Uterus (tissue), 4 donors: ENCODE measurements at places on chromosomes 4 and X. TPM values are rescaled to one million over a fixed set of nuclear protein-coding genes. Genes with fewer than 3 reads are reported as not detected.
A peak's percentile ranks its signal among the peaks of the same experiment; 100 is the strongest.

Gene PABPC5
- 3.7 TPM for total RNA-seq

Gene SHOX
- not detected for total RNA-seq

Gene CENPVL1
- not detected for total RNA-seq

Gene MAP9
- total RNA-seq, result 30.0 TPM

Gene GPAT3
- 3.8 TPM for total RNA-seq

Gene IRAK1
- total RNA-seq, result 9.7 TPM

Gene WDR19
- 85.6 TPM for total RNA-seq

Gene TRAM1L1
- total RNA-seq, result not detected

Gene CXCL10
- total RNA-seq, result not detected

DNA sequence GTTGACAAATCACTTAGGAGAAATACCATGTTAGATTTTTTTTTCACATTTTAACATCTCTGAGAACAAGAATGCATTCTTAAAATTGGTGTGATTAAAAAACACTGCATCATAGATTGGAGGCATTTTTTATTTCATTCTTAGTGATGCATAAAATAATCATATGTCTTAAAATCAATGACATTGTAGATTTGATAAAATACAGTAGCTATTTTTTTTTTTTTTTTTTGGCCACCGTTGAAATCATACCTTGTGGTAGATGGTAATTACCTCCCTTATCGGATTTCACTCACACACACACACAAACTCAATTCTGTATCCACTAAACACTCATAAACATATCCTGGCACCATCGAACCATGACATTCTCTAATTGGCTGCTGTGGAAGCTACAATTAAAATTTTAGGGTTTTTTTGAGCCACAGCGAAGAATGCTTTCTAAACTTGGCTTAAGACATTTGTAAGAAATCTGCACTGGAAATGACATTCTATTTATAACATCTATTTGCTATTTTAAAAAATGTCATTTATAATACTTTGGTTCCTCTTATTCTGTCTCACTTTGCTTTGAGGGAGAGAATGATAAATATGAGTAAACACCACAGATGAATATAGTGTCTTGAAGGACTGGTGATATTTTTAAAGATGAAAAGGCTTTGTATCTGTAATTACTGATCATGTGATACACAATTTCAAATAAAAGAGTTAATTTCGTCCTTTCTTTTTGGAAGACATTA, 60.1 kb downstream of the CCSER1 start:
- DNase-seq, result no peak

- DNase-seq, result no peak
Measured at GRCh38 chr4:187362937-187363857, 632.4 kb upstream of the ZFP42 start.

- no peak for DNase-seq
Measured at GRCh38 chr4:84336964-84337705, 162.0 kb downstream of the NKX6-1 start.

GRCh38 chr4:47050761-47051725, 19.7 kb downstream of the GABRB1 start:
- no peak for DNase-seq

DNA sequence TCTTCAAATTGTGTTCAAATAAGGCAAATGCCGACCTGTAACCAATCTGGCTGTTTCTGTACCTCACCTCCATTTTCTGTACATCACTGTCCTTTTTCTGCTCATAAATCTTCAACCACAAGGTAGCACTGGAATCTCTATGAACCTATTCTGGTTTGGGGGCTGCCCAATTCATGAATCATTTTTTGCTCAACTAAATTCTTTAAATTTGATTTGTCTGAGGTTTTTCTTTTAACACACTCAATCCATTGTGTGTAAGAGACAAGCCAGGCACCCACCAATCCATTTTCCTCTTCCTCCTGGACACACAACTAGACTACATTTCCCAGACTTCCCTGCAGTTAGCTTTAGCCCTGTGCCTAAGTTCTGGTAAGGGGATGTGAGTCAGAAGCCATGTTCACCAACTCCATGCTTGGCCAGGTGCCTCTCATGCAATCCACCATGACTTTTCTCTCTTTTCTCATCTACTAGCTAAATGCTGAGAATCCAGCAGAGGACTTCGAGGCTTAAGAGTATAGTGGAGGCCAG, 193.2 kb upstream of the KLF3 start:
- no peak for DNase-seq

- no peak for DNase-seq
Measured at GRCh38 chrX:4710618-4711433, 997.4 kb upstream of the PRKX start.

DNA sequence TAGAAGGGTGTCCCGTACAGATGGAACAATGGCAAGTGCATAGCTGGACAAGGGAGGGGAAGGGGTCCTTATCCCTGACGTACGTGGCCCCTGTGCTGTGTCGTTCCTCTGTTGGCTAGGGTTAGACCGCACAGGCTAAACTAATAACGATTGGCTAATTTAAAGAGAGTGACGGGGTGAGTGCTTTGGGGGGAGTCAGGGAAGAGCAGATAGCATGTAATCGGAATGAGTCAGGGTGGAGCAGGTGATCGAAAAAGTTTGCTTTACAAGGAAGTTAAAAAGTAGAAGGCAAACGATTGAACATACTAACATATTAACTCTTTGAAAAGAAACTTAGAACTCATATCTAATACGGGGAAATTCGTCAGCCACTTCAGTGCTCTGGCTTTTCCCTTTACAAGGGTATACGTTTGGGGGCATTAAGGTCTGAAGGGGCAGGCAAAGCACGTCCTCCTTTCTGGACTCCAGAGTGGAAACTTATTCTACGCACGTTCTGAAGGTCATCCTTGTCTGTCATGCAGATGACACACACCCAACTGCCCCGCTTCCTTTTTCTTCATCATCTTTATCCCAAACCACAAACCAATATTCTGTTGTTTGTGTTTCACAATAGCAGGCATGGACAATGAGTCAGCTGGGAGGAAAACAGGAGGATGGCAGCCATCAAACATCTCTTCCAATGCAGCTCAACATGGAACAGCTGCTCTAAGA, 10.2 kb upstream of the CRLF2 start:
- no peak for DNase-seq

DNA sequence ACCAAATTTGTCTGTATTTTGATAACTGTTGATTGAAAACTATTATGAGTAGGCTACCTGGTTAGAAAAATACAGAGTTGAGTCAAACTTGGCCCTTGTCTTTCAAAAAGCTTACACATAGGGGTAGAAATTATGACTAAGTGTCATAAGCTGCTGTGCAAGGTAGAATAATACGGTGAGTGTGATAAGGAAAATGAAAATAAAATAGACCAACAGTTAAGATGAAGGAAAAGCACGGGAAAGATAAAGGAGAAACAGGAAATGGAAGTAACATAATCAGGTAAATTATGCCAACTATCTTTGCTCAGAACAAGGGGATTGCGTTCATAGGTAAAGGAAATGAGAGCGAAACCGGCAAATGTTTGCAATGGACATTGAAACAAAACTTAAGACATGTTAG, 302.5 kb downstream of the PCDH7 start:
- no peak for DNase-seq

DNA sequence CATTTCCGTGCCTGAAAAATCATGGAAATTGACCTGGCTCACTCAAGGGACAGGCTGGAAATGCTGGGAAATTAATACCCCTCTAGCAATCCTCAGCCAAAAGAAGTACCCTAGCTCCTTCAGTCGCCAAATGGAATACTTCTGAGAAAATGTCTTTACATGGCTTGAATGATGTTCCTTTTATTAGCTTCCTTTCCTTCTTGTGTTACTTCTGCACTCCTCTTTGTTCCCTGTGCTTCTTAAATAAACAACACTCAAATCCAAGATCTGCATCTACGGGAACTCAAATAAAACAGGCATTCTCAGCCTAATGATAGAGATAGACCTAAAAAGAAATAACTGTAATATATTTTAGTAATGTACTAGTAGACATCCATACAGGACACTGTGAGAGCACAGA, 36.1 kb downstream of the SPARCL1 start:
- no peak for DNase-seq

GRCh38 chrX:32026772-32027171, 954.9 kb upstream of the FTHL17 start:
- DNase-seq, result no peak

DNA sequence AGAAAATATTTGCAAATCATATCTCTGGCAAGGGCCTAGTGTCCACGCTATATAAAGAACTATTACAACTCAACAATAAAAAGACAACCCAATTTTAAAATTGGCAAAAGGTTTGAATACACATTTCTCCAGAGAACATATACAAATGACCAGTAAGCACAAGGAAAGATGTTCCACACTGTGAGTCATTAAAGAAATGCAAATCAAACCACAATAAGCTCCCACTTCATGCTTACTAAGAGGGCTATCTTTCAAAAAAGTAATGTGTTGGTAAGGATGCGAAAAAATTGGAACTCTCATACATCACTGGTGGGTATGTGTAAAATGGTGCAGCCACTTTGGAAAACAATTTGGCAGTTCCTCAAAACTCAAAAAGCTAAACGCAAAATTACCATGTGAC, 884.0 kb upstream of the INTU start:
- DNase-seq, result no peak

DNA sequence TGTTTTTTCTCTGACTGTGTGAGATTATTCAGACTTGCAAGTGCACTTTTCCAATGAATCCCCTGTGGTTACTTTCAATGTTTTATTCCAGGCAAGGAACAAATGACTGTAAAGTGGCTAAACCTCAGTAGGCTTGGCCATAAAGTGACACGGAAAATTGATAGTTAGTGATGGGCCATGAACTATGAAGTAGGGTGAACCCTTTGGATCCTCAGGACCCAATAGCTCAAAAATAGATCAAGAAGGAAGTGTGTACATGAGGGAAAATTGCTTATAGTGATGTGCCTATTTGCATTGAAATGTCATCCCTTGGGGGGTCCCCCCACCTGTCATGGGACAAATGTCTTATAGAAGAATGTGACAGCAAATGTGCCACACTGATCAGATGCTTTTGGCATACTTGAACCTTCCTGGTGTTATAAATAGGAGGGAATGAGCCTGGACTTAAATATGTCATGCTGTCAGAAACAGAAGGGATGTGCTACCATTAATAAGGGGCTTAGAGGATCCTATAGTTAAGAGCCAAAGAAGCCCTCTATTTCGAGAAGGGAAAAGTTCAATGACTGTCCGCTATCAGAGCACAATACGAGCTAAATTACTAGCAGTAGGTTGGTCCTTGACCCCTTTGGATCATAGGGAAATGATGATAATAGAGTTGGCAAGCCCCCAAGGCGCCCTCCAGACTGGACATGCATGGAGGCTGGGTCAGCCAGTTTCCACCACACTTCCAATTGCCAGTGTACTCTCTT, 30.3 kb downstream of the SLC16A2 start:
- DNase-seq, result no peak

DNA sequence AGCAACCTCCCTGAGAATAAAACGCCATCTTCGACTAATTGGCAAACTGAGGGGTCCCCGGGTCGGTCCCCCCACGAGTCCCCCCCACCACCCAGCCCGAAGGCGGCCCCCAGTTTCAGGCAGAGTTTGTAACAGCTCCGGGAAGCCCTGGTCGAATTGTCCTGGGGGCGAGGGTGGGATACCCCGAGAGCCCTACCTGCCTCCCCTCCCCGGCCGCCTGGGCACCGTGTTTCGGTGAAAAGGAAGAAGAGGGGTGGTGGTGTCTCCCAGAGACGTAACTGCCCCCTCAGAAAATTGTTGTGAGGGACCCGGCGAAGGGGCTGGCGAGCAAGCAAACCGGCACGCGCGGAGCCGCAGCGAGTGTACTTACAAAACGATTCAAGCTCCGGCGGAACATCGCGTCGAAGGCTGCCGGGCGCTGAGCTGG, 1.2 kb downstream of the ATP11C start:
- DNase-seq, result no peak

DNA sequence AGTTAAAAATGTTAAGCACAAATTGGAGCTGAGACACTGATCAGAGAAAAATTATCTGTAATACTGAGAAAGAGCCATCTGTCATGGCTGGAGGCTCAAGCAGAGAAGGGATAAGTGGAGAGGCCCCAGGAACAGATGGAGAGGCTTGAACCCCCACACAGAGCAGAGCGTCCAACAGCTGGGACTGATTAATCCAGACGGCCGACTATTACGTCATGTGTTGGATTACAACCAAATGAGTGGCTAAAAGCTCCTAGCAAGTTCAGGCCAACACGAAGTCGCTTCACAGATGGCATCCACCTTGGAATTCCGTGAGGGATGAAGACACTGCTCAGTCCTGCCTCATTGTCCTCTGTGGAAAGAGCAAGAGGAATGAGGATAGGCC, 57.7 kb upstream of the ATXN3L start:
- DNase-seq, result peak; percentile 46

DNA sequence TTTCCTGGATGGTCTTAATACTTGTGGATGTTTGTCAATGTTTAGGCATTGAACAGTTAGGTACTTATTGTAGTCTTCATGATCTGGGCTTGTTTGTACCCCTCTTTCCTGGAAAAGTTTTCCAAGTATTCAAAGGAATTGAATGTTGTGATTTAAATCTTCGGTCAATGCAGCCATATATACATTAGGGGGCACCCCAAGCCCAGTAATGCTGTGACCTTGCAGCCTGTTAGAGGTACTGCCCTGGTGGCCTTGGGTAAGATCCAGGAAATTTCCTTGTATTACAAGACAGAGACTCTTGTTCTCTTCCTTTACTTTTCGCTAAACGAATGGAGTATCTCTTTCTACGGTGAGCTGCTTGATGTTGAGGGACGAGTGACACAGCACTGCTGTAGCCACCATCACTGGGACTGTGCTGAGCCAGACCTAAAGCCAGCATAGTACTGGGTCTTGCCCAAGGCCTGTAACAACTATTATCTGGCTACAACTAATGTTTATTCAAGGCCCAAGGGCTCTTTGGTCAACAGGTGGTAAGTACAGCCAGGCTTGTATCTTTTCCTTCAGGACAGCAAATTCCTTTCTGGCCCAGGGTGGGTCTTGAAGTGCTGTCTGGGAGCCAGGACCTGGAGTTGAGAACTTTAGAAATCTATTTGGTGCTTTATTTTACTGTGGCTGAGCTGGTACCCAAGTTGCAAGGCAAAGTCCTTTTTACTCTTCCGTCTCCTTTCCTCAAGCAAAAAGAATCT, 118.3 kb upstream of the ATOH1 start:
- no peak for DNase-seq

DNA sequence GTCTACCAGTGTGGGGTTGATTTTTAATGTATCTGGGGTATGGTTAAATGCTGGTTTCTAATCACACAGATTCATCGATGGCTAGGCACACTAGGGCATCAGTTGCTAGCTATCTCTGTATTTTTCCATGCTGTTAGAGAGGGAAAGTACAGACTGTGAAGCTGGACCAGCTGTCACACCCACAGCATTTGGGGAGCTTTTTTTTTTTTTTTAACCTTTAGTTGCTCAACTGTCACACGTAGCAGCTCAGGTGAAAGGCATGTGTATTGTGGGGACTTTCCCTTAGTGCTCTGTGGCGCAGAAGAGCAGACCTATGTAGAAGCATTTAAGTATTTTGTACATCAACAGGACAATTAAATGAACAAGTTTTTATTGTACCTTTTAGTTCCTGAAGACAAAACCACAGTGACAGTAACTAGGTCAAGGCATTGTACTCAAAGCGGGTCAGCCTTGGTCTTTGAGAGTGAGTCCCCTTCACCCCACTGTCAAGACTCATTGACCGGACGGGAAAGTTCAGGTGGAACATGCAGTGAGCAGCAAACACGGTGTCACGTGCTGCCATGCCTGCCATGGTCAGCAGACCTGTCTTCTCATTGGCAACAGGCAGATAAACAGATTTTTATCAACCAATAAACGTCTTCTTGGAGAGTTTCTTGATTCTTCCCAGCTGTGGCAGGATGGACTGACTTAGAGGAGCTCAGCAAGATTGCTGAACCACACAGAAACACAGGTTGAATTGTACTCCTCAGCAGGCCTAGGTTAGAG, 65.3 kb downstream of the CASP3 start:
- no peak for DNase-seq

GRCh38 chr4:158605393-158605792, 66.3 kb downstream of the C4orf46 start:
- no peak for DNase-seq

GRCh38 chr4:140234697-140235060, 80.7 kb upstream of the MAML3 start:
- DNase-seq, result no peak
